NT2/D1 (cell line): ENCODE measurements at places on chromosomes 13 and 19.

- no peak for DNase-seq
These were observed 13.1 kb downstream of the SETDB2 start for GRCh38 chr13:49457221-49457620.

DNA sequence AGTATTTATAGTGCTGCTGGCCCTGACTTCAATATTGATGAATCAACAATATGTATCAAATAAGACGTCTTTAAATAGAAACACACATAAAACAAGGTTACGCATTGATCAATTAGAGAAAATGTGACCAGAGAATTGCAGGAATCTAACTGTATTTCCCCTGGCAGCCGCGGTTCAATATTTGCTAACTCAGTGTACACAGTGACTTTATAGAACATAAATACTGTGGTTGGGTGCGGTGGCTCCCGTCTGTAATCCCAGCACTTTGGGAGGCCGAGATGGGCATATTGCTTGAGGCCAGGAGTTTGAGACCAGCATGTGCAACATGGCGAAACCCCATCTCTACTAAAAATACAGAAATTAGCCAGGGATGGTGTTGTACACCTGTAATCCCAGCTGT, 22.8 kb upstream of the UPF3A start:
- no peak for DNase-seq

GRCh38 chr19:47469363-47469700, 2.4 kb downstream of the SLC8A2 start:
- no peak for DNase-seq

GRCh38 chr13:30720172-30720869, 15.0 kb upstream of the ALOX5AP start:
- no peak for DNase-seq

DNA sequence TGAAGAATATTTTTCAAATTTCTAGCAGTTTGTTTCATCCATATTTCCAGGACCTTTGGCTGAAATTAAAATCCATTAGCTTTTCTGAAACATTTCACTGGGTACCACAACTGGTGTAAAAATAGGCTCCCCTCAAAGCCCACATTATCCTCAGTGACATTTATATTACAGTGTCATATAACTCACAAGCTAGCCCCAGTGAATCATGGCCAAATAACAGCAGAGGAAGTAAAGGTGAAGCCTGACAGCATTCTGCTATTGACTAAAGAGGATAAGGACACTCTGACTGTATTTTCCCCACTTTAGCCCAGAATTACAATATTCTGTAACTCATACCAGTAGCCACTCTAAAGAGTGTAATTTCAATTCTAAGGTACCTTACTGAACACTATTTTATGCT, 21.9 kb downstream of the KCTD12 start:
- no peak for DNase-seq

DNA sequence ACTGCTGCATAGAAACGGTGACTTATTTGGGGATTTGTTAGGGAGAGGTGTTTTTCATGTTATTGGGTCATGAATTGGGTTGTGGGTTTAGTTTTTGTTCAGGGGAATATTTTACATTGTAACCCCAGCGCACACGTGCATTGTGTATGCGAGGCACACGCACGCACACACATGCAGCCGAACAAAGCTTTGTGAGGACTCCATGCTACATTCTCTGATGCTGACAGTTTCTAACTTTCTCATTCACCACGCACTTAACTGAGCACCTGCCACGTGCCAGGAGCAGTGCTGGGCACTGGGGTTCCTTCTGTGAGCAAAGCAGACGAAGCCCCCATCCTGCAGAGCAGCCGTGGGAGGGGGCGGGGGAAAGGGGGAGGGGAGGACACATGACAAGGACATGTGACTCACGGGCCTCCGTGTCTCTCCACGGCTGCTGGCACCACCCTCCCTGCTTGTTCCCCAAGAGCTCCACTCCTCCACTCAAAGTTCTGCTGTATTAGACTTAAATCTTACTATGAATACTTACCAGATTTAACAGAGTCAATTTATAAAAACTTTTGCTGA, 55.6 kb downstream of the SLC7A9 start:
- no peak for DNase-seq

GRCh38 chr19:17778968-17779929, 15.7 kb upstream of the B3GNT3 start:
- peak; percentile 87 for DNase-seq

DNA sequence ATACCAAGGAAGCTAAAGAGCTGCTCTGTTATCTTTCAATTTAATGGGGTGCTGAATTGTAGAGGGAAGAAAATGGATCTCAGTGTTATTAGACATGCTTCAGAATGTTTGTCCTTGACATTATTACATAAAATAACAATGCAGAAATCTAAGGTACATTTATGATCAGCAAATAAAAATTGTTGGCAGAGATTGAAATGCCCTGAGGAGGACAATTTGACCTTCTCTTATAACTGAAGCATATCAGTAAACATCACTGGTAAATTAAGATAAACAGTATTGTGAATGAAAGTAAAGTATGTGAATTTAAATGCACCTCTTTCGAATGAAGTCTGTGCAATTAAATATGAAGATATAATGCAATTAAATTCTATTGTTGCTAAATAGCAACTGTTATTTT, 1362.1 kb upstream of the ATXN8OS start:
- DNase-seq, result no peak

- DNase-seq, result no peak
These were observed 68.6 kb downstream of the STK24 start for GRCh38 chr13:98508280-98508679.

DNA sequence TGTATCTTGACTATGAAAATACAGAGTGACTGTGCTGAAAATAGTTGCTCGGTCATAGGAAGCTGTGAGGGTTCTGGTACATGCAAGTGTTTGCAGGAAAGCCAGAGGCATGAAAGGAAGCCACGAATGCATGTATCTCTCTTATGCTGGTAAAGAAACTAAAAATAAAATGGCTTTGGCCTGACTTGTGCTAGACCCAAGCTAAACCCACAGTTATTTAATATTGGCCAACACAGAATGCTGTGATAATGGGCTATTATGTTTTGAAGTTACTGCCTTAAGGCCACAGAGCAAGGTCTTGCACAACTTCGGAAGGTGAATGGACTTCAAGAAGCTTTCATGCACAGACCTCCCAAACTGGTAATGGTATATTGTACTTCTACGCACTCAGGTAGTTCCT, 518.2 kb upstream of the HTR2A start:
- DNase-seq, result no peak

DNA sequence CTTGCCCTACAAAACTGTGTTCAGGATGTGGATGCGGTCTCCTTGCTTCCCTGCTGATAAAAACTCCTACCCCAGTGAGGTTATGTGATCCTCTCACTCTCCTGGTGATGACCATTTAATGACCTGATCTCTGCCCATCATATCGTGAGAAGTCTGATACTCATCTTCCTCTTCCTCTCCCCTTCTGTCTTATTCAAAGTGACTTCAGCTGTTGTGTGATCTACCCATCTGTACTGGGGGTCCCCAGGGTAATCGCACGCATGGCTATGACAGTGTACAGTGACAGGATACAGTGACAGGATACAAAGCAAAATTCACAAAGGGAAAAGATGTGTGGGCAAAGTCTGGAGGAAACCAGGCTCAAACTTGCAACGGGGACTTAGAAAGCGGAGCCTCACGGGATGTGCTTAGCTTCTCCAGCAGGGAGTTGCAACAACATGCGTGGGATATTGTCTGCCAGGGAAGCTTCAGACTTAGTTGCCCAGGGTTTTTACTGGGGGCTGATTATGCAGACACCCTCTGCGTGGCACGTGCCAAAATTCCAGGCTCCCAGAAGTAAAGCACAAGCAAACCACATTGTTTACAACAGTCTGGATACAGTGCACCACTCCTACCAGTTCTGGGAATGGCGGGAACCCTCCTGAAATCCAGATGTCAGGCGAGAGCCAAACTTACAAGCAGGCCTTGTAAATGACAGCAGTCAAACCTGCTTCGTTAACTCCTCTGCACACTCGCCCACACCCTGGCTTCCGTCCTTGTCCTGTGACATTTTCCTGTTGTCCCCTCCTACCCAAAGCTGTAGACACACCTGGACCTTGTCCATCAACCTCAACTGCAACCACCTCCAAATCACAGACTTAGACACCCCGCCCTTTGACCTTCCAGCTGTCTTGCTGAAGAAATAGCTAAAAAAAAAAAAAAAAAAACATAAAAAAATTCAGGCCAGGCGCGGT, 18.0 kb upstream of the GARRE1 start:
- no peak for DNase-seq

GRCh38 chr19:3129112-3129511, 6.7 kb upstream of the GNA15 start:
- DNase-seq, result no peak

DNA sequence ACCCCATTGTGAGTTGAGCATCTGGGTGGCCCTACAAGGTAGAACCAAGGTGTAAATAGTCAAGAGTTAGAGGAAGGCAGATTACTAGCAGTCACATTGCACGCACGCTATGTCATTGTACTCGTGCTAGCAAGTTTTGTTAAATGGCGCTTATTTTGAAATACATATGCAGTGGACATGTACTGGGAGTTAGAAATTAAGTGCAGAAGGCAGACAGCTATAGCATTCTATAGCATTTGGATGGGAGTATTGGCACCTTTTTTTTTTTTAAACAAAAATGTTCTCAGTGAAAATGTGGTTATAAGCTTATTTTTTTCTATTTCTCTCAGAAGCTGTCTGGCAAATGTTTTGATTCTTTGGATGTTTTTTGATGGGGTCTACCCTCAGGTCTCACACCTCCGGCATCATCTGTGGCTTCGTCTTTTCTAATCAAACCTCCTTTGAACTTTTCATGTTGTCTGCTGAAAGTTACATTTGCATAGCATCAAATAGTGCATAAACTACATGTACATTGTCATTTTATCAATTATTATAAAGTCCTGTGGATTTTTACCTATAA, 68.1 kb downstream of the ARHGEF7 start:
- no peak for DNase-seq

DNA sequence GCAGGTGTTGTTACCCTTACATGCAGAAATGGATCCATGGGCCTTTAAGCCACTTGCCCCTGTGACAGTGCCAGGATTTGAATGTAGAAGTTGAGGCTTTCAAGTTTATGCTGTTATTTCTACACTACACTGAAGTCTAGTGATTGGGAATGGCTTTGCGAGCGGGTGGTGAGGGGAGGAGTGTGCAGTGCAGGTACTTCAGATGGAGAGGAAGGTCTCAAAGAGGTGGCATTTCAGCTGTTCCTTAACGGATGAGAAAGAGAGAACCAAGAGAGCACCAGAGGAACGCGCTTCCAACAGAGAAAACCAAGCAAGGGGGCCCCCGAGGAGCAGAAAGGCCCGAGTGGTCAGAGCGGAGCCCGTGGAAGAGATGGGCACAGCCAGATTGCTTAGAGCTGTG, 13.3 kb downstream of the ACTN4 start:
- no peak for DNase-seq

DNA sequence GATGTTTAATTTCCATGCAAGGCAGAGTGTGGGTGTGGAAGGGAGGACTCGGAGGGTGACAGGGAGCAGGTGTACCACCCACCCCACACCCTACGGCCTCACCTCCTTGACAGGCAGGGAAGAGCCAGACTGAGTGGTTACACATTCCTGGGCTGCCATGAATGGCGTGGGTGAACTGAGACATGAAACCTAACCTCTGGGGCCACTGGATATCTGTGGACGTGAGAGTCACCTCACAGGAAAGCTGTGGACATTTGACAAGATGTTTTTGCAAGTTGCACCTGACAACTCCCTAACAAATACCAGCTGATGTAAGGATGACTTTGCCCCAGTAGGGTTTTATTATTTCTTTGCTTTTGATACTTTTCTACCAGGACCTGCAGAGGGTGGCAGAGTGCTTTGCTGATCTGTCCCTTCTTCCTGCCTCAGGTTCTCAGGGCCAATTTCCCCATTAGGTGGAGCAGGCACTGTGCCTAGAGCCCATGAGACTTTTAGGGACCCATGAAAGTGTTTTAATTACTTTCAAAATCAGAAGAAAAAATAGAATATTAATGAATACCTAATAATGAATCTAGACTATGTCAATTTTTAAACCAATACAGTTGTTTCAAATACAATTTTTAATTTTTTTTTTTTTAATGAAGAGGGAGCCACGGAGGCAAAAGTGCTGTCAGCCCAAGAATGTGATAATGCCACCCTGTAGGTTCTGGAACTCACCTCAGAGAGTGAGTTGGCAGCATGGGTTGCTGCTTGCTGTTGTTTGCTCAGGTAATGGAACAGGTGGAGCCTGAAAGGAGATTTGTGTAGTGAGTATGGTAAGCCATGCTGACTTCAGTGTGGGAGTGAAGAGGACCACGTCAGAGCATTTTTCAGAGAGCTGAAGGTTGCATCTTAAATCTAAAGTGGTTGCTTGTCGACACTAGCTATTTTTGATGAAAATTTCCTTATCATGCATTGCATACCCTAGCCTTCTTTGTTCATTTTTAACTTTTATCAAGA, 58.0 kb upstream of the CYSLTR2 start:
- DNase-seq, result no peak

DNA sequence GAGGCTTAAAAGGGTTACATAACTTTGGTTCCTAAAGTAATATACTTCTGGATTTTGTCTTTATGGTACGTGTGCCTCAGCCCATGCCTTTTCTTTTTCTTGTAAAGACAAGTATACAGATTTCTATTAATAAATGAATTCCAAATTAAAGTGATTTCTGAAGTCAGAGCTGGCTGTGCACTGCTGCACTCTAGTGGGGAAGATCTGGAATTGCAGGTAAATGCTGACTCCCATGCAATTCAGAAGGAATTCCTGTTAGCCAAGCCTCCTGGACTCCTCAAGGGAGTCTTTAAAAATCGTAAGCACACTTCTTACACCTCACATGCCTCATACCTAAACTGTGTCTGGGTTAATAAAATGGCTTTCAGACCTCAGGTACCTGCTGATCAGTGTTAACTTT, 118.4 kb upstream of the SLC7A1 start:
- no peak for DNase-seq

DNA sequence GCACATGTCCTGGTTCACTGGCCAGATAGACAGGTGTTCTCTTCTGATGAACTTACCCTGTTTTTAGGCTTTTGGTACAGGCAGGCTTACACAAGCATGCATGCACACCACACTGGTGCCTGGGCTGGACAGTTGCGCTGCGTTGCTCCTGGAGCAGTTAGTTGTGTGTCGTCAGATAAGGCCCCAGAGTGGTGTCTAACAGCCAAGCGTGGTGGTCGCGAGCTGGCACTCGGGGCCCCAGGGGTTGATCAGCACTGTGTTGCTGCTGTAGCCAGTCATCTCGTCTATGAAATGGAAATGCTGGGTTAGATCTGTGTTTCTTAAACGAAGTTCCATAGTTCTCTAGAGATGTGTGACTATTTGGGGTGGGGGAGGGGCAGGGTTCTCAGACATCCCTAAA, 24.6 kb upstream of the TEX29 start:
- no peak for DNase-seq
